Suppressor macrophage treated with lipopolysaccharide for 1 hour (primary cell): ENCODE measurements at places on chromosomes 16 and 17.

GRCh38 chr17:79047923-79048825 lies 24.2 kb downstream of the C1QTNF1 start:
- no peak for DNase-seq

GRCh38 chr17:8941980-8942622 lies 23.4 kb downstream of the PIK3R5 start:
- DNase-seq = no peak

DNA sequence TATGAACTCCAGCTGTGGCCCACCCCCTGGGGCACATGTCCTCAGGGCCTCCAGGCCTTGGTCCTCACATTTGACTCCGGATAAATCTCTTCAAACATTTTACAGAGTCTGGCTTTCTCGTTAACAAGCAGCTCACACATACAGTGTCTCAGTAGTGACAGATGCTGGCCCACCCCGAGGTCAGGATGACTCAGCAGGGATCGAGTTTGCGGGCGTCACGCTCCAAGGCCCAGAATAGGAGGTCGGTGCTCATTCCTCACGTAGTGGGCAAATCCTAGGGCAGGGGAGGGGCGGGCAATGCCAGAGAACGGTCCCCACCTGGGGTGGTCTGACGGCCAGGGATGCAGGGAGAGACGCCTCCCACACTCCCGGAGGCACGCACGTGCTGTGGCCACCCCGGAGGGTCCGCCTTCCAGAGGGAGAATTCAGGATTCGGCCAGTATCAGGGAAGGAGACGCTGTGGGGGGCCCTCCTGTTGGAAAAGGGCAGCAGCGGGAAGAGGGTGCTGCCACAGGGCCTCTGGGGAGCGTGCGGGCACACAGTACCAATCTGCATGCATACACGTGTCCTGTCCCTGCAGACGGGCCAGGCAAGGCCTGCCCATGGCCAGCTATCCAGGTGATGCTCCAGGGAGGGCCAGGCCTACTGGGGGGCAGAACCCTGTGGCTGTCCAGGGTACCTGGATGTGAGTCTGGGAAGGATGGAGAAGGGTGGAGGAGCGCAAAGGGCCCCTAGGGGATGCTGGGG lies 8.6 kb downstream of the SLC7A5 start:
- peak; percentile 41 for DNase-seq

DNA sequence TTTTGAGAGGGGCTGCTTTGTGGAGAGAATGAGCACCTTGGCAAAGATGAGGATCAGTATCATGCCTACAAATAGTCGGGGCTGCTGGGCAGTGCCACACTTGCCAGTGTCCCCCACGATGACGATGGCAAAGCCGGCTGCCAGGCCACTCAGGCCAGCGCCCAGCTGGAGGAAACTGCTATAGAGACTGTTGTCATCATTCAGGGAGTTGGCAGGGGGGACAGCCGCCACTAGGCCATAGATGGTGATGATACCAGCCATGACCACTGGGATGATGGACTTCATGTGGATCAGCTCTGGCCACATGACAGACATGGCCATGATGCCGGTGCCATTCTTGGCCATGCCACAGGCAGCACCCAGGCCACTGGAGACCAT lies 23.8 kb downstream of the MINK1 start:
- DNase-seq = no peak

DNA sequence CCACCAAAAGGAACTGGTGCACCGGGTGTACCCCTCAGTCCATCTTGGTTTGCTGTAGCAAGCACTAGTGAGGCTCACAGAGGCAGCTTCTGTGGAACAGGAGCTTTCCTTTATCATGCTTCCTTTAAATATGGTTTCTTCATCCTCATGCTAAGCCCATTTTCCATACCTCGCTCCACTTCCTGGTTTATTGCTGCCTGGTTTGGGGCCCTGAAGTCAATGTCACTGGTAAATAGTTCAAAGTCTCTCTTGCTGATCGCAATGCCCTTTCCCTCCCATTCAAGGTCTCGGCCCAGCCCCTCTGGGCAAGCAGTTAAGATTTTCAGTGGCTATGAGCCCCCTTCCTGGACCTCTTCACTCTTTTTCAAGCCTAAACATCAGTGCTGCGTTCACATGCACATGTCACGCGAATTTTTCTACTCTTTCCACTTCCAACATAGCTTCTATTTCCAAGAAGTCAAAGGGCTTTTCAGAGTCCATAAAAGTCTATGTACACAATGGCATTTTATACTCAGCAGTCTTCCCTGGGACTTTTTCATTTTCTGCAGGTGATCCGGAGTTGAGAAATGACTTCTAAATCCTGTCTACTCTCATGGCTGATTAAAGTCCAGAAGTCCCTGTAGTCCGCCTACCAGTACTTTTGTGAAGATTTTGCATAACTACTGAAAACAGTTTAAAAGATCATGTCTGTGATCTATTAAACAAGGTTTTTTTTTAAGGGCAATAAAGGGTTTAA lies 323.8 kb upstream of the ZFHX3 start:
- no peak for DNase-seq

- DNase-seq = no peak
Measured at GRCh38 chr16:72924927-72925630, 122.8 kb downstream of the ZFHX3 start.

GRCh38 chr17:65259281-65259680 lies 122.1 kb downstream of the RGS9 start:
- no peak for DNase-seq

DNA sequence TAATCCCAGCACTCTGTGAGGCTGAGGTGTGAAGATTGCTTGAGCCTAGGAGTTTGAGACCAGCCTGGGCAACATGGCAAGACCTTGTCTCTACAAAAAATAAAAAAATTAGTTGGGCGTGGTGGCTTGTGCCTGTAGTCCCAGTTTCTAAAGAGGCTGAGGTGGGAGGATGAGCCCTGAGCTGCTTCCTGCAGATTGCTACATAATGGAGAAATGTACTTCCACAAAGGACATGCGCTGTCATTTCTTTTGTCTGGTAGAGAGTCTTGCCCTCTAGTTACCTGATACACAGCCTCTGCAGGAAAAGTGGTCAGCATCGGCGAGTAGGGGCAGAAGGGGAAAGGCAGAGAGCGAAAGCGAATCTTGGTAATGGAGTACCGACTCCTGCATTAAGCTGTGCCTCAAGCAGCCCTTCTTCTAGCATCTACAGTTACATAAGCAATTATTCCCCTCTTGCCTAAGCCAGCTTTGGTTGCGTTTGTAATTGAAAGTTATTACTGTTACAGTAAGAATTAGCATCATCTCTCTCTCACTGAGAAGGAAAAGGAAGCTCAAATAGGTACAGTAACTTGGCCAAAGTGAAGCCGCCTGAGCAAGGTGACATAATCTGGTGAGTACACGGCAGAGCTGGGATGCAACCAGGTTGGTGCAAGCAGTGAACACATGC lies 18.5 kb upstream of the GGA2 start:
- peak; percentile 58 for DNase-seq

DNA sequence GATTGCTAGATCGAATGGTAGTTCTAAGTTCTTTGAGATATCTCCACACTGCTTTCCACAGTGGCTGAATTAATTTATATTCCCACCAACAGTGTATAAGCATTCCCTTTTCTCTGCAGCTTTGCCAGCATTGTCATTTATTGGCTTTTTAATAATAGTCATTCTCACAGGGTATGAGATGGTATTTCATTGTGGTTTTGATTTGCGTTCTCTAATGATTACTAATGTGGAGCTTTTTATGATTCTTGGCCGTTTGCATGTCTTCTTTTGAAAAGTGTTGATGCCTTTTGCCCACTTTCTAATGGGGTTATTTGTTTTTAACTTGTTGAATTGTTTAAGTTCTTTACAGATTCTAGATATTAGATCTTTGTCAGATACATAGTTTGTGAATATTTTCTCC lies 36.5 kb upstream of the BCAS3 start:
- DNase-seq = no peak

GRCh38 chr17:48144976-48145798 lies 37.6 kb downstream of the SNX11 start:
- no peak for DNase-seq

DNA sequence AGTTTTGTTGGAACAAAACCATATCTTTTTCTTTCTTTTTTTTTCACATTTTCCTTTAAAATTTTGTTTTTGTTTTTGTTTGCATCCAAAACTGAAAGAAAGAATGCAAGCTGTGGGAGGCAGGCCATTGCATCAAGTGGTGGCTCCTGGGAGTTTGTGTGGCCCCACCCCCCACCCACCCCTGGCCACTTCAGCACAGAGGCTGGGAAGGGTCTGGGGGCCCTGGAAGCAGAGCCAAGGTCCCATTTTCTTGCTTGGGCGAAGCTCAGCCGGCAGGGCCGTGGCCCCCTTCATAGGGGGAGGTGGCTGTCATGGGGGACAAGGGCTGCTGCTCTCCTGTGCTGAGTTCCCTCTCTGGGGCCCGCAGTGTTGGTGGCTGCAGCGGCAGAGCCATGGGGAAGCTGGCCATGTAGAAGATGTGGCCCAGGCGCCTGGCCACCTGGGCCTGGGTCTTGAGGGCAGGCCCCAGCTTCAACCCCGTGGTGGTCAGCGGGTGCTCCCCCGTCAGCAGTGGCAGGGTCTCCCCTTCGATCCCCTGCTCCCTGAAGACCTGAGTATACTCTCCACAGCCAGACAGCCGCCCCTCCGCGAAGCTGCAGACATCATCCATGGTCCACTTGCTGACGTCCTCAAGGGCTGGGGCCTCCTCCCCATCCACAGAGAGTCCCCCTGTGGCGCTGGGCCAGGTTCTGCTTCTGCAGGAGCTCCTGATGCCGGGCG lies 19.8 kb downstream of the PAFAH1B1 start:
- peak; percentile 19 for DNase-seq

DNA sequence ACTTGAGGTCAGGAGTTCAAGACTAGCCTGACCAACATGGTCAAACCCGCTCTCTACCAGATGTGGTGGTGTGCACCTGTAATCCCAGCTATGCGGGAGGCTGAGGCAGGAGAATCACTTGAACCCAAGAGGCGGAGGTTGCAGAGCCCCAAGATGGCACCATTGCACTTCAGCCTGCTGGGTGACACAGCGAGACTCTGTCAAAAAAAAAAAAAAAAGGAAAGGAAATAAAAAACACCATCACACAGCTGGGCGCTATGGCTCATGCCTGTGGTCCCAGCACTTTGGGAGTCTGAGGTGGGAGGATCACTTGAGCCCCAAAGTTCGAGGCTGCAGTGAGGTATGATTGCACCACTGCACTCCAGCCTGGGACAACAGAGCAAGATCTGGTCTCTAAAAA lies 13.3 kb upstream of the SBK1 start:
- no peak for DNase-seq

GRCh38 chr17:6894206-6894528 lies 62.6 kb upstream of the TEKT1 start:
- DNase-seq = peak; percentile 24

- no peak for DNase-seq
Measured at GRCh38 chr16:57966204-57966771, 4.6 kb downstream of the CNGB1 start.

DNA sequence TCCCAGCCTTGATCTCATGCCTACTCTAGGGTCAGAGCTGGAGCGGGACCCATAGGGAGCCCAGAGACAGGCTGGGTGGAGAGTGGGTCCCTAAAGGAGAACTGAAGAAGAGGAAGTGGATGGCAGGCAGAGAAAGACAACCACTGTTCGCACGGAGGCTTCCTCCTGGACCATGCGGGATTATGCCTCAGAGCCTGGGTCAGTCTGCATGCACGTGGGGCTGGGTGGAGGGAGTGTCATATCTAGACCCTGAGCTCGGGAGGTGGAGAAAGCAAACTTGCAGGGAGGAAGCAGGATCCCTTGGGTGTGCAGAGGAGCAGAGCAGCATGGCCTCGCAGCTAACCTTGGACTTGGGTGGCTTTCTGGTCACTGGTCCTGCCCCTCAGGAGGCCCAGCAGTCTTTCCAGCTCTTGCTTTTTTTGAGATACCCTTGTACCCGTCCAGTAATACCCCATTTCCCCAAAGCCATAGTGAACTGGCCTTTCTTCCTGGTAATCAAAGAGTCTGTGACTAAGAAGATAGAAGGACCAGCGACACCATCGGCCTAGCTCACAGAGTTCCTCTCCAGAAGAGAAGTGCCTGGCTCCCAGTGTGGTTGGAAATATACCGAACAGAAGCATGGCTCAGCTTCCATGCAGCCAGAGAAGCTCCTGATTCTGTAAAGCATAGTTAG lies 344.2 kb downstream of the CPPED1 start:
- DNase-seq = peak; percentile 89

DNA sequence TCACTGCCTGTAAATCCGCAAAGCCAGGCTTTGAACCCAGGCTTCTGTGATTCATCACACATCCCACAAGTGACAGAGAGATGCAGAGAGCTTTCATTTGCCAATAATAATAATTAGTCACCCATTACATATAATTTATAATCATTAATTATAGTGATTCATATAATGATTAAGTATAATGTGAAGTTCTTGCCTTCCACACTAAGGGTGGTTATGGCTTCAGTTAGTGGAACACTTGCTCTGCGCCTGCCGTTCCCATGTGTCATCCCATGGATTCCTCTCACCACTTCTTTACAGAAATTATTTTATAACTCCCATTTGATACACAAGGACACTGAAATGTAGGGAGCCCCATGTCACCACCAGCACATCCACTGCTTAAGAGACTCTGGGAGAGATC lies 39.8 kb upstream of the XYLT1 start:
- DNase-seq = no peak

DNA sequence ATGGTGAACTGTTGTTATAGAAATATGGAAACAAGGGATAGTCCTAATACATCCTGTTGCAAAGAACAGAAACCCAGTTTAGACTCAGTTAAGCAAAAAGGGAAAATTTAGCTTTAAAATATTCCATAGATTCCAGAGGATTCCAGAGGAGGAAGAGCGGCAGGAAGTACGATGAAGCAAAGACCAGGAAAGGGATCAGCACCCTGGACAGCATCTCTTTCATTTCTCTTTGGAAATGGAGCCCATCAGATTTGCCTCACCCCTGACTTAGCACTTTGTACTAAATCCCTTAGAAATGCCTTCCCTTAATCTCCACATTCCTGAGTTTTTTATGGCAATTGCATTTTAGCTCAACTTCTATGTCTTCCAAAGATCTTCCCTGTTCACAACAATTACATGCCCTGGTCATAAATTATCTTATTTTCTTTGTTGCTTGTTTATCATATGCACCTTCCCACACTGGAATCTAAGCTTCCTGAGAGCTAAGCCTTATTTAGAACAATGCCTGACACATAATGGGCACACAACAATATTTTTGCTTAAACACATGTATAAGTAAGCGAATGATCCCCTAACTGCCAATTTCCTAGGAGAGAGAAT lies 150.0 kb upstream of the RBFOX1 start:
- no peak for DNase-seq

GRCh38 chr17:46043606-46044005 lies 44.6 kb downstream of the STH start:
- DNase-seq = no peak
